NCI-H2029 treated with DMSO at 0.1 percent for 48 hours (cell line): ENCODE measurements at places on chromosomes 16 and 17.
A peak's percentile ranks its signal among the peaks of the same experiment; 100 is the strongest.

- DNase-seq: no peak
Observed at GRCh38 chr17:79185671-79186070, 111.0 kb downstream of the ENGASE start.

DNA sequence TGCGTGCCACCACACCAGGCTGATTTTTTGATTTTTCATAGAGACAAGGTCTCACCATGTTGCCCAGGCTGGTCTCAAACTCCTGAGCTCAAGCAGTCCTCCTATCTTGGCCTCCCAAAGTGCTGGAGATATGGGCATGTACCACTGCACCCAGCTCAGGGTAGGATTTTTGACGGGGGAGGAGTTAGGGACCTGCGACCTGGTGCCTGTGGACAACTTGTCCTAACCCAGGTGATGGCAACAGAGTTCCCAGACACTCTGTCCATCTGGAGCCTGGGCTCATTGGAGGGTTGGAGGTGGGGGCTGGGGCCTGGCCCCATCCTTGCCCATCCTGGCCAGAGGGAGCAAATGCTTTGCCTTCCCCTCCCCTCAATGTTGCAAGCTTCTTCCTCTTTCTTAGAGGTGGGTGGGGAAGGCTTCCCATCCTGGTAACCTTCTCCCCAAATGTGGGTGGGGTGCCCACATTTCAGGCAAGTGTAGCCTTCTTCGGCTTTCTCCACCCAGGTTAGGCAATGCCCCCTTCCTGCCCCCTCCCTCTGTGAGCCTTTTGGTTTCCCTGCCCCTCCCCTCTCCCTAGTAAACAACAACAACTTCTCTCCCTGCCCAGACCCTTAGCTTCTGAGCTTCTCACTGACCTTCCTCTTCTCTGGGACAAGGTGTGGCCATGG is 24.9 kb downstream of the RARA start:
- no peak for DNase-seq

- no peak for DNase-seq
Observed at GRCh38 chr17:75124819-75125162, 6.8 kb downstream of the NT5C start.

DNA sequence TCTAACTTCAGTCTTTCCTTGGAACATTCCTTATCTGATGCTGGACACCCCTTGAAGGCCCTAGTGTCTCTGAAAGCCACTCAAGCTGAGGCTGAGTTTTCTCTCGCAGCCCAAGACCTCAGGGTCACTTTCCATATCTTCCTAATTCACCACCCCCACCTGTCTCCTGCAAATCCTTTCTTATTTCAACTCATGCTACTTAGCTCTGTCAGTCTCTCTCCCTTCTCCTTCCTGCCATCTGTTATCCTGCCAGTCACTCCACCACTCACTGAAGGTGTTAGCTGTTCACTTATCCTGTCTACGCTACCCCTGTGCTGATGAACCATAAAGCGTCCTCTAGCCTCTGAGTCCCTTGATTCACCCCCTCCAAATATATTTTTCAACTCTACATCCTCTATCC is 143.9 kb upstream of the SHISA6 start:
- no peak for DNase-seq

DNA sequence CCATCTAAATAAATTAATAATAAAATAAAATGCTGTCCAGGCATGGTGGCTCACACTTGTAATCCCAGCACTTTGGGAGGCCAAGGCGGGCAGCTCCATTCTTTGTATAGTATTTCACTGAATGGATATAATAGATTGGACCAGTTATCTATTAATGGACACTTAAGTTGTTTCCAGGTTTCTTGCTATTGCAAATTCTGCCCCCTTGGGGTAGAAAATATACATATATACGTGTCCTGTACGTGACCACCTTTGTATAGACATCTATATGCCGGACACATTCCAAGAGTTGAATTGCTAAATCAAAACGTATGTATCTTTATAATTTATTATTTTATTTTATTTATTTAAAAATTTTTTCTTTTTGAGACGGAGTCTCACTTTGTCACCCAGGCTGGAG is 3.9 kb upstream of the EXOC7 start:
- no peak for DNase-seq

GRCh38 chr16:89018282-89019158 is 41.5 kb upstream of the CBFA2T3 start:
- no peak for DNase-seq

GRCh38 chr16:30179931-30180330 is 3.5 kb upstream of the CORO1A start:
- DNase-seq: no peak

- no peak for DNase-seq
Observed at GRCh38 chr16:11306997-11307638, 26.0 kb upstream of the PRM1 start.

- DNase-seq: no peak
Observed at GRCh38 chr16:87948119-87948545, 3.1 kb upstream of the BANP start.

GRCh38 chr17:29930409-29931010 is 482 bp upstream of the SSH2 start:
- peak; percentile 30 for DNase-seq

- DNase-seq: no peak
Observed at GRCh38 chr17:80475910-80476876, at the start of gene NPTX1. TSS of gene NPTX1 (minus strand) at chr17:80476607. CDS start at chr17:80476446, 161 bp downstream.

DNA sequence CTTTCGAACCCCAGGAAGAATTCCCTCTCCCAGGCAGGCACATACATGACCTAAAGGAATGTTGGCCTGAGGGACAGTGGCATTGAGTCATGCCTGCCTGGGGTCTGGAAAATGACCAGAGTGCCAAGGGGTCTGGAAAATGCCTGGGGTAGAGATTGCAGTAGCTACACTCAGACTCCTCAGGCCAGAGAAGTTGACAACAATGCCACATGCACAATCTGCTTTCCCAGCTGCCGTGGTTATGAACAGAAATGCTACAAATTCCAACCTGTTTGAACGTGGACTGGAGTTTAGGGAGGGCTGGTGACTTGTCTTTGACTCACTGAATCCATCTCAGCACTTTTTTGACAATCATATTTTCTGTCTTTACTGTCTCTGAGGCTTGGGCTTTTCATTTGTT is 250.0 kb downstream of the ABCC12 start:
- no peak for DNase-seq

GRCh38 chr17:77829843-77830799 is 128.4 kb upstream of the TNRC6C start:
- DNase-seq: no peak

DNA sequence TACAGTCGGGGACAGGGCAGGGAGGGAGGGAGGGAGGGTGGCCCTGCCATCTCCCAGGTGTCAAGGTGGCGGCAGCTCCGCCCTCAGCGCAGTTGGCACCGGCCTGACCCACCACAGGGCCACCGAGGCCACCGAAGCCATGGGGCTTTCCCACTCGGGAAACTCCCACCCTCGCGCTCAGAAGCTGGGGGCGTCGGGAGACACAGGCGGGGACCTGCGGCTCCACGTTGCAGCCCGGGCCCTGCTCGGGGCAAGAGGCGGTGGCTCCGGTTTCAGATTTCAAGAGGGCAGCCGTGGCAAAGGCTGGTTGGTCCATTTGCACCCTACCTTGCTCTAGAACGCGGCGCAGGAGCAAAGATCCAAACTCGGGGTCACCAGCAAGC is 544 bp downstream of the CYB561 start:
- no peak for DNase-seq

DNA sequence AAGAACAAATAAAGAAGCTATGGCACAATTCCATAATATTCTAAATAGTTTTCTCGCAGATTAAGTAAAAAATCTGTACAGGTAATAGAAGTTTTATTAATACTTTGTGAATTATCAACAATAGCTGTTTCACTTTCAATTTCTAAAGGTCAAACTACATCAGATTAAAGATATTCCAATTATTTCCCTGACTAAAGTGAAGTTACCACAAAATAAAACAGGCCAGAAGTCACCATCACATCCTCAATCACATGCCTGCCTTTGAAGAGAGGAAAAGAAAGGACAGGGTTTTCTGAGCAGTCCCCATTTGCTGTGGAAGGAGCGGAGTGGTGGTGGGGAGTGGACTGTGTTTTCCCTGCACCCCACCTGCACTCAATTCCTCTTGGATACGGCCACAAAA is 11.1 kb downstream of the ITFG1 start:
- no peak for DNase-seq

DNA sequence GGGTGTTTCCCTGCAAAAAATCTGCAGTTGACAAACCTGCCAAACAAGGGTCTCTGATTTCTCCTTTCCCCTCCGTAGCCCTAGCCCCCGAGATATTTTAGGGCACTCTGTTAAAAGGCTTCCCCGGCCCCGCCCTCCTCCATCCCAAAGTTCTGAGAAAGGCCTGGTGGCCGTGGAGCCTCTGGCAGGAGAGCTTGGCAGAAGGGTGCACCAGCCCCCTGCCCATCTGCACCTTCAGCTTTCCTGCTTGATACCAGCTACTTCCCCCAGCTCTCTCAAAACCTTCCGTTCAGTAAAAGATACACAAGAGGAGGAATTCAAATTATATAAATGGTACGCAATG is 711 bp upstream of the CANT1 start:
- no peak for DNase-seq

GRCh38 chr16:51822471-51822870 is 671.4 kb upstream of the SALL1 start:
- DNase-seq: no peak

DNA sequence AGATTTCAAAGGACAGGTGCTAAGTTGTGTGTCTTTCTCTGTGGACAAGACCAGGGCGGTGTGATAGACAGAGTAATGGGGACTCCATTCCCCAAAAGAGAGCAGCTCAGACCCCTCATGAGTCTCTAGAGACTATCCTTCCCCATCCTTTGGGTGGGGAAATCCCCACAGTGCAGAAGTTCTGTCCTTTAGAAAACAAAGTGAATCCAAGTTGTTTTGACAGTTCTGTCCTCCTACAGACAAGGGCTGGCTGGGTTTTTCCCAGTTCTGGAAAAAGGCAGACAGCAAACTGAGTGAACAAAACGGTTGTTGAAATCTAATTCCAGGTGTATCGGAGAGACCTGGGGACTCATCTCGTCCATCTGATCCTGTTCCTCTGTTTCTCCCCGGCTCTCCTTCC is 11.0 kb upstream of the HAS3 start:
- DNase-seq: no peak

DNA sequence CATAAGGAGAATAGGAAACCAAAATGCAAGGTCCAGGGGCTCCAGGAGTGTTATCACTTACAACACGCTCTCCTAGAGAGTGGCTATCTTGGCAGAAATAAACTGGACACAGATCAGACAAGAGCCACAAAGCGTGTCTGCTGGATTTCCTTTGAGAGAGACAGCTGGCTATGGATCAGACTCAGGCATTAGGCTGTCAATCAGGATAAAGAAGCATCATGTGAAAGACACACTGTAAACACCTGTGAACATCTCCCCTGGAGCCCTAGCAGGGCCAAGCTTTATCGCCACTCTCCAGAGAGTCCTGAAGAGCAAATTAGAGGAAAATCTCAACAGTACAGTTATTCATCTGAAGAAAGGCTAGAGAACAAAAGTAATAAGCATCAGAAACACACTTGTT is 26.0 kb downstream of the SYCE1L start:
- no peak for DNase-seq

GRCh38 chr16:89003831-89004208 is 26.8 kb upstream of the CBFA2T3 start:
- no peak for DNase-seq

DNA sequence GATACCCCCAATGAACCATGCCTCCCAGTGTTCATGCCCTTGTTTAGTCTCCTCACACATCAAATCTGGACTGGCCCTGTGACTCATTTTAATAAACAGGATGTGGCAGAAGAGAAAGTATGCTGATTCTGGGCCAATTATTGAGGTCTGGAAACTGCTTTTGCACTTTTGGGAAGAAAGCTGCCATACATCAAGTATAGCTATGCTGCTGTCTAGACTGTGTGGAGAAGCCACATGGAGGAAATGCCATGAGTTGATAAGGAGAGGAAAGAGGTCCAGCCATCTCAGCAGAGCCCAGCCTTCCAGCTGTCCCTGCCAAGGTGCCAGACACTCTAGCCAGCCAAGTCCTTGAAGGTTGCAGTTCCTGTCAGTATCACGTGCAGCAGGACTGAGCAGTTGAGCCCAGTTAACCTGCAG is 16.7 kb downstream of the RPRML start:
- no peak for DNase-seq

DNA sequence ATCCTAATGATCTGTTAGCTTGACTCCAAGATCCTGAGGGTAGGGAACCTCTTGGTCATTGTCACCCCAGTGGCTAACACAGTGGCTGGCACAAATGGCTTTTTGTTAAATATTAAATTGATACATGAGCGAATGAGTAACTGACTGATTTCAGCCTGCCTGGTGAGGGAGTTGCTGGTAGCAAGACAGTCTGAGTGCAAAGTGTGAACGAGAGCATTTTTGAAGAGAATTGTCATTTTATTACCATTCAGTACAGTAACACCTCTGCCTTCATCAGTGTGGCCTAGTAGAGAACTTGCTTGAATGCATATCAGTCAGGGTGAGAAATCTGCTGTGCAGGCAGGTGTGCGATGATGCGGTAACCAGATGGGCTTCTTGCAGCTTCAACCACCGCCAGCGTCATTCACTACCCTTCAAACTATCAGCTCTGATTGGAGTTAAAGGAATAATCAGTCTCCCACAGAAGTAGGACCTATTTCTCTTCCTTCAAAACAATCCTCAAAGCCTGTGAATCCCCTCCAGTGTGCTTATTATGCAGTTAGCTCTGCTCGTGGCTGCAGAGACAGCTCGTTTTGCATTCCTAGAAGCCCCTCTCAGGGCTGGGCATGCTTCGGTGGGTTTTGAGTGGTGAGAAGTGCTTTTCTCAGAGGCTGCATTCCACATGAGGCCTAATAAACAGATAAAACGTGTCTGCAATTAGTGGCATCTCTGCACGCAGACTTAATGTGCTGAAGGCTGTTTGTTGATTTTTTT is 29.0 kb downstream of the HEXIM2 start:
- DNase-seq: no peak

- DNase-seq: no peak
Observed at GRCh38 chr17:77194179-77194578, 53.4 kb downstream of the SEC14L1 start.

- DNase-seq: no peak
Observed at GRCh38 chr17:50779747-50780353, 12.5 kb upstream of the ANKRD40CL start.

- peak; percentile 91 for DNase-seq
Observed at GRCh38 chr16:19696328-19696727, 21.7 kb downstream of the KNOP1 start.

GRCh38 chr17:77503293-77503655 is 362.5 kb downstream of the SEC14L1 start:
- no peak for DNase-seq

GRCh38 chr17:38579934-38580333 is 25.8 kb downstream of the SRCIN1 start:
- peak; percentile 75 for DNase-seq

- no peak for DNase-seq
Observed at GRCh38 chr17:65062171-65062915, 5.8 kb upstream of the GNA13 start.
